ENCODE measurements at places on chromosomes 12 and 14.

DNA sequence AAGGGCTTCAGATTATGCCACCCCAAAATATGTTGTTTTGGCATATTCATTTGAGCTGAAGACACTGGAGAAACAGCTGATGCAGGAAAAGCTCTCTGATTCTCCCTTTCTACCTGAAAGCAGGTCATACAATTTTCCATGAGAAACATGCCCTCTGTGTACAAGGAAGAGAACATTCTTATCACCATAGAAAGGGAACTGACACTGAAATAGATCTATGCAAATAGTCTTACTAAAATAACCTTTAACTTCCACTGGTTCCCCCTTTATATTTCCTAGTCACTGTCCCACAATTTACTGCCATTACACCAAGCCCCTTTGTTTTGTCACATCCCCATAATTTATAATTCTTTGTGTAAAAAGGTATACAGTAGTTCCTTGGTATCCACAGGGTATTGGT, 9.6 kb upstream of the PHC1 start:
- H3K27ac ChIP-seq: no peak overlapping the region
- H3K4me1 ChIP-seq: no peaks in the 10 kb centered on the region
- no peaks in the 10 kb centered on the region for H3K36me3 ChIP-seq
- H3K27me3 ChIP-seq: no peaks in the 10 kb centered on the region
- H3K4me3 ChIP-seq: no peak overlapping the region
- no peak for DNase-seq

DNA sequence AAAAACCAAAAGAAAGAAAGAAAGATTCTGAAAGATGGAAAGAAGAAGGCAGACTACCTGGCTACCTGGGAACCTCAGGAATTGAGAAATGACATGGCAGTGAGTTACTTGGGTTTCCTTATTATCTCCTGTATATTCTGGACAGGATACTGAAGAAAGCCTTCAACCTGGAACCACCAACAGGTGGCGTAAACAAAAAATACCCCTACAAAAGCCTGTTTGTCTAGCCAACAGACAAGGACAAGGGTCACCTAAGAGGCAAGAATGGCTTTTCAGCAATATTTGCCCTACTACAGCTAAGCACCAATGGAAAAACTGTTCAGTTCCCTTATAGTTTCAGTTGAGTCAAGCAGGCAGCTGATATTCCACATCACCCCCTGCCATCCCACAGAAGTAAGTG, 274.9 kb downstream of the GPHN start:
- H3K27me3 ChIP-seq: no peaks in the 10 kb centered on the region
- no peaks in the 10 kb centered on the region for H3K4me1 ChIP-seq
- no peak overlapping the region for H3K27ac ChIP-seq
- H3K4me3 ChIP-seq: no peak overlapping the region
- DNase-seq: no peak

DNA sequence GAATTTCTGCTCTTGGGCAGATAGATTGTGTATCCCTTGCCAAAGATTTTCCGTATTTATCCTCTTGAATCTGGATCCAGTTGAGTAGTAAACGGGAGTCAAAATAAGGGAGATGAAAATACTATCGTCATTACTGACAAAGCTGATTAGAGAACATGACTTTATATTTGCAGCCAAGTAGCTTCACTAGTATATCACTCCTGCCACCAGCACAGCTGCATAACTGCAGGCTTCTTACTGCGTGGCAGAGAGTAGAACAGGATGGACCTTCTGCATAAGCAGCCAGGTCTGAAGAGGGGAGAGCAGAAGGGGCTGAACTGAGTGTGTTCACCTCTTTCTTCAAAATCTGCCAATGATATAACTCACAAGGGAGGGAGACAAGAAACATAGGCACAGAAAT, 283.7 kb downstream of the FBXL14 start:
- H3K27ac ChIP-seq: no peak overlapping the region
- no peak overlapping the region for H3K4me3 ChIP-seq
- no peak for DNase-seq

- no peaks in the 10 kb centered on the region for H3K36me3 ChIP-seq
- H3K27me3 ChIP-seq: no peaks in the 10 kb centered on the region
- DNase-seq: no peak
- peaks cover 13% of the 10 kb centered on the region for H3K4me1 ChIP-seq
Observed at GRCh38 chr12:62259631-62259992, 592 bp upstream of the USP15 start.

GRCh38 chr12:106197906-106198623, 49.8 kb downstream of the CKAP4 start:
- H3K4me3 ChIP-seq: no peak overlapping the region
- no peaks in the 10 kb centered on the region for H3K36me3 ChIP-seq
- no peak for DNase-seq
- H3K27me3 ChIP-seq: peaks cover 4% of the 10 kb centered on the region

- DNase-seq: no peak
- no peak overlapping the region for H3K27ac ChIP-seq
- H3K27me3 ChIP-seq: no peaks in the 10 kb centered on the region
- H3K4me3 ChIP-seq: no peak overlapping the region
Observed at GRCh38 chr12:29844667-29845066, 60.9 kb upstream of the TMTC1 start.

DNA sequence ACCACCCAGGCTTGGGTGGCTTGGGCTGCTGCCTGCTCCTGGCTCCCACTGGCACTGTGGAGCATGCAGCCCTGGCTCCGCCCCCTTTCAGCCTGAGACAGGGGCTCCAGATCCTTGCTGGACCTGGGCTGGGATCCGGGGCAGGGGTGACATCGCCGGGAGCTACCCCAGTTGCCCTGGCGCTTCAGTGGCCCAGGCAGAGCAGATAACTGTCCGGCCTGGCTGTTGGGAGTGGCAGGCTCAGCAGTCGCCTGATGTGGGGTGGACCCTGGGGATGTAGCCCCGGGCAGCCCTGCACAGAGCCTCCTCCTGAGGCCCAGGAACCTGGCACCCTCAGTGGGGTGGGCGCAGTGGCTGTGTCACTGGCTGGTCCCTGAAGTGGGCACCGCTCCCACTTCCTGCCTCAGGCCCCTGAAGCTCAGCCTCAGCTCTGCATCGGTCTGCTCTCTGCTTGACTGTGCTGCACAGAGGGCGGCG, 57.9 kb downstream of the FUT8 start:
- H3K4me1 ChIP-seq: peaks cover 15% of the 10 kb centered on the region
- H3K27me3 ChIP-seq: no peaks in the 10 kb centered on the region
- H3K36me3 ChIP-seq: peaks cover 3% of the 10 kb centered on the region
- H3K27ac ChIP-seq: no peak overlapping the region
- no peak overlapping the region for H3K4me3 ChIP-seq

DNA sequence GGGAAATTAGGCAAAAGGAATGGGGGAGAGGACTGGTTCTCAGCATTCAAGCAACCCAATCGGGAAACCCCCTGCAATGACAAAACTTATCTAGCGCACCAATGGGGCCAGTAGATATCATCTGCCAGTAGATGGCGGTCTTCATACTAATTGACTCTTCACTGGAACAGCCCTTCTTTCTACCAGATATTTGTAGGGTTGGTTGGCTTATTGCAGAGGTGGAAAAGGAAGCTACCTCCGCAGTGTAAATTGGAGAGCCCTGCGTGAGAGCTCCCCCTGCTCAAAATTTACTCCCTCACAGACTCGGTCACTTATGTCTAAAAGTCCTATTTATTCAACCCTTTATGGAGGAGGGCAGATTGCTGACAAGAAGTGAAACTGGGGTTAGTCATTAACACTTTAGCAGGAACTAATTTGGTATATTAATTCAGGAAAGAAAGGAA, 166.1 kb upstream of the CCND2 start:
- H3K27ac ChIP-seq: no peak overlapping the region
- no peaks in the 10 kb centered on the region for H3K27me3 ChIP-seq
- DNase-seq: peak; percentile 58
- no peak overlapping the region for H3K4me3 ChIP-seq

GRCh38 chr14:79395061-79395460, 816.2 kb downstream of the DIO2 start:
- no peak overlapping the region for H3K4me3 ChIP-seq
- H3K27me3 ChIP-seq: no peaks in the 10 kb centered on the region
- no peak for DNase-seq
- no peaks in the 10 kb centered on the region for H3K36me3 ChIP-seq
- H3K4me1 ChIP-seq: no peaks in the 10 kb centered on the region

- H3K27ac ChIP-seq: no peak overlapping the region
- H3K4me3 ChIP-seq: no peak overlapping the region
- H3K36me3 ChIP-seq: no peaks in the 10 kb centered on the region
- DNase-seq: no peak
- H3K4me1 ChIP-seq: no peaks in the 10 kb centered on the region
Observed at GRCh38 chr12:11598900-11599299, 50.6 kb upstream of the ETV6 start.

Data from CD4-positive, alpha-beta T cell (primary cell).